ENCODE measurements at places on chromosomes 2 and 18. TPM values are rescaled to one million over a fixed set of nuclear protein-coding genes. Genes with fewer than 3 reads are reported as not detected.

DNA sequence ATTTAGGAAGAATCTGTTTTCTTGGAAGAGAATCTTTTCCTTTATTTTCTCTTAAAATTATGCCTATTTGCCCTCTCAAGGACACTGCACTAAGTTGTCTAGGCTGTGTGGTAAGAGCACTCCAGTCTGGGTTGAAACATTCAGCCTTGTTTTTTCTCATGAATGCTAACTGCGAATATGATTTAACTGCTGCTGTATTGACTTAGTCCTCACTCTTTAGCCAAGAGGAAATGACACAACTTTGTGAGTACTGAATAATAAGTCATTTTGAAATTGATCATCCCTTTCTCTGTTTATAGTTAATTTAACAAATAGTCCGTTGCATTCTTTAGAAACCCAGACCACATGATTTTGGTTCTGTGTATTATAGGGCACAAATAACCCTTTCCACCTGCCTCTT lies 4.5 kb upstream of the RND3 start:
- no peak for DNase-seq

CNDP1 gene
- 0.16 TPM for total RNA-seq

GRCh38 chr2:197939787-197940186 lies 135.4 kb downstream of the PLCL1 start:
- DNase-seq: no peak

AQP12A gene
- not detected for total RNA-seq

- no peak for DNase-seq
Observed at GRCh38 chr2:240647503-240648154, 22.3 kb downstream of the GPR35 start.

DNA sequence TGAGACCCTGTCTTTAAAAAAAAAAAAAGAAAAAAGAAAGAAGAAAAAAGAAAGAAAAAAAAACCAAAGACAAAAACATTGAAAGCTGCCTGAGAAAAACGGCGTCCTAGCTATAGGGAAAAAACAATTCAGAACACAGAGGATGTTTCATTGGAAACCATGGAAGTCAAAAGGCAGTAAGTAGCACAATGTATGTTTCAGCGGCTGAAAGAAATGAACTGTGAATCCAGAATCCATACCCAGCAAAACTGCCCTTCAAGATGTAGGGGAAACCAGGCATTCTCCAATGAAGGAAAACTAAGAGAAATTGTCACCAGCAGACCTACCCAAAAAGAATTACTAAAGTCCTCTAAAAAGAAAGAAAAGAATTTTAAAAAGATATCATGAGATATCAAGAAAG lies 27.6 kb downstream of the EVA1A start:
- DNase-seq: no peak

ABCB11 gene
- not detected for total RNA-seq

DNA sequence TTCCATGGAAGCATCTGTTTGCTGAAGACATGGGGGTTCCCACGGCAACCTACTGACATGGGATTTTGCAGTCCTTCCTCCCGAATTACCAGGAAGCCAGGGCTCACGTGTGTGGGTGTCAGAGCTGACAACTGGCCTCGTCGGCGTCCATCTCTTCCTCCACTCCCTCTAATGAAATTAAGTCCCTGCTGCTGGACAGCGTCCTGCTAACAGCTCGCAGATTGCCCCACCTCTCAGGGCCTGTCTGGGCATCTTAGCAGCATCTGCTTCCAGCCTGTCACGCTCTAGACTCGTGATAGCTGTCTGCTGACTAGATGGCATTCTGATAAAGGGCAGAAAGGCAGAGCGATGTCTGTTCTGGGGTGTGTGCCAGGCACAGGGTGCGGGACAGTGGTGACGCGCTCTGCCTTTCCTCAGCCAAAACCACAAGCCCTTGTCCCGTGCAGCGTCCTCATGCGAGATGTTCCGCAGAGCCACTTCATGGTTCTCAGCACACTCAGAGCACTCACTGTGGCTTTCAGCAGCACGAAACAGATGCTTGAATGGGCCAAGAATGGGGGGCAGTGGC lies 161.1 kb downstream of the ARL4C start:
- DNase-seq: peak; percentile 65

DNA sequence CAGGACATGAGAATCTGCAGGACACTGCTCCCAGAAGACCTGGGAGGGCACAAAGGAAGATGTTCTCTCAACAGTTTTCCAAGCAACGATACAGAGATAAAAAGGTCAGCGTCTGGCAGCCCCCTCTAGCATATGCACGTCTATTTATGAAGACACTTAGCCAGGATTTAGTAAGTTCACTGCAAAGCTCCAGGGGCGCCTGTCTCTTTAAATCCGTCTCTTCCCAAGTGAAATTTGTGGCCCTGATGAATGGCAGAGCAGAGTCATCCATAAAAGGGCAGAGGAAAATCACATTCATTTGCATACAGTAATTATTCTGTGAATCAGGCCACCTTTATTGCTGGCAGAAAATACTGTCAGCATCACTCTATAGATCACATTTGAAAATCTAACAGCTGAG lies 390.9 kb upstream of the SMIM21 start:
- no peak for DNase-seq

GRCh38 chr2:149832324-149832723 lies 244.7 kb upstream of the MMADHC start:
- no peak for DNase-seq

SRSF7 gene
- total RNA-seq: 258 TPM

GRCh38 chr2:160454070-160454797 lies 39.4 kb downstream of the RBMS1 start:
- DNase-seq: no peak

GRCh38 chr2:179991344-179991743 lies 15.8 kb downstream of the CWC22 start:
- DNase-seq: no peak

- no peak for DNase-seq
Observed at GRCh38 chr2:175435012-175435411, 253.5 kb upstream of the ATP5MC3 start.

DNA sequence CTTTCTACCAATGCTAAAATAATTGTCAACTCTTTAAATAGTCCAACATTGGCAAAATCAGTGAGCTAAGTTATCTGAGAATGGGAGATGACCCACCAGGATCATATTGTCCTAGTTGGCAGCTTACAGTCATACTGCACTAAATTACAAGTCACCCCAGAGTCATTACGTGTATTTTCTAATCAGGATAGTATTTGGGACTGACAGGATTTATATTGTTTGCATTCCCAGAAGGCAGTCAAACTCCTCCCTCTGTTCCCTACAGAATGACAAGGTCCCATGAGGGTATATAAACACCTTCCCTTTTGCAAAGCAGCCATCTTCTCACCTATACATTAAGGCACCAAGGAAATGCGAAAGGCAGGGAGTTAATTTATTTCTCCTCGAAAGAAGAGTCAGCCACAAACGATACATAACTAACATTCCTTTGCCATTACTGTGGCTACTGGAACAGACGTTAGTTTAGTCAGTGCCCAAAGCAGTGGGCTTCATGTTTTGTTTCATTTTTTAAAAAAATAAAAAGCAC lies 125.3 kb downstream of the ANTXR1 start:
- DNase-seq: no peak

GRCh38 chr2:224098481-224099230 lies 59.6 kb upstream of the SERPINE2 start:
- no peak for DNase-seq

DNA sequence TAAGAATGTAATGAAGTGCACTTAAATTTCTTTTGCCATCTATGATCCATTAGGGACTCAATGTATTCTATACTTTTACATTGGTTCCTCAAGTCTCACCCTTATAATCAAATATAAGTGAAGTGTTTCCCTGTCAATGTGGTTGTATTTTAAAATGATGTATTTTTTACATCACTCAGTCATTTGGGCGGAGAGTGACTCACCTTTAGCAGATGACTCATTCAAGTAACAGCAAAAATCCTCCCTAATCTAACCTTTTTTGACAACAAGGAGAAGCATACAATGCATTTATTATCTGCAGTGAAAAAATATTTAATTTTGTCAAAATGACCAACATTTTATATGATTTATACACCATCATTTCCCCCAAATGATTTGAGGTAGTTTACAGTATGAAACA lies 94.4 kb downstream of the FANCL start:
- DNase-seq: peak; percentile 17

- no peak for DNase-seq
Observed at GRCh38 chr18:63157293-63158011, 162.1 kb downstream of the BCL2 start.

GRCh38 chr2:26968001-26968400 lies 2.4 kb upstream of the MAPRE3 start:
- no peak for DNase-seq

DNA sequence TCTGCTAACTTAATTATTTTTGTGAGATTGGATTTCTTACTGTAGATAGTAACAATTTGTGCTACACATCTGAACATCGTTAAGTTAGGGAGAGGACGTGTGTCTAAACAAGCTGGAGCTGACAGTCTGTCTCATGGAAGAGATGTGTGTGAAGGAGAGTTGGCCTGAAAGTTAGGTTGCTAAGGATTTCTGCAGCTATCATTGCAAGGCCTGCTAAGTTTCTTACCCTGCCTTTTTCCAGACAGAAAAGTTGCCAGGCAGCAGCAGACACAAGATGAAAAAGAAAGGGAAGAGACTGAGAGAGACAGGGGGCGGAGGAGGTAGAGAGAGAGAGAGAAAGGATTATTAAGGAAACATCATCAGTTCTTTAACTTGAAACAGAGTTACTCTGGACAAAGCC lies 4.1 kb upstream of the LRP1B start:
- DNase-seq: no peak

C2orf92 gene
- total RNA-seq: 18.0 TPM

DNA sequence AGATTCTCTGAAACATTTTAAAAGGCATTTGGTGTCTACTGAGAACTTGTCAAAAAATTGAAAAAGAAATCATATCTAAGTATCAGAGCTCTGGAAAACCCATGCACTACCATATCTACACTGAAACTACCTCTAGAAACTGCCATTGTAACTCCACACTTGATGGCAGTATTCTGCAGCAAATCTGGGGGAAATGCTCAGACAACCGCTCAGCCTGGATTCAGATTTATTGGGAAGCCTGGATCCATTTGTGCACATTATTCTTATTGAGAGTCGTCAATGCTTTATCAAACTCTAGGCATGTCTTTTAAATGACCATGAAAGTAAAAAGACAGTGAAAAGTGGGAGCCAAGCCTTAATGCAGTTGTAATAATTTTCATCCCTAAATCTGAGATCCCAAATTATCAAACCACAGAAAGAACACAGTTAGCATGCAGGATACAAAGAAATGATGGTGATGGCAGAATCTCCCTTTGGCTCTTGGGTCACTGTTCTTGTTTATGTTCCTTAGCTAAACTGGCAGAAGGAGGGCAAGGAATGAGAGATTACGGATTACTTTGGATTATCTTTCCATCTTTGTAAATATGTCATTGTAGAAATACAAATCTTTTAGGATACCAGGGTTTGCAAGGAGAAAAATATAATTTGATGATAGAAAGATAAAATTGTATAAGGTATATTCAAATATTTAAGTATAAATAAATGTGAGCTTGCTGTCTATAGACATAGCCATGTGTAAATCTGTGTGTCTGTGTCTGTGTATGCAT lies 512.1 kb upstream of the SYT4 start:
- DNase-seq: no peak

- DNase-seq: no peak
Observed at GRCh38 chr2:197372592-197372991, 62.0 kb upstream of the ANKRD44 start.

DNA sequence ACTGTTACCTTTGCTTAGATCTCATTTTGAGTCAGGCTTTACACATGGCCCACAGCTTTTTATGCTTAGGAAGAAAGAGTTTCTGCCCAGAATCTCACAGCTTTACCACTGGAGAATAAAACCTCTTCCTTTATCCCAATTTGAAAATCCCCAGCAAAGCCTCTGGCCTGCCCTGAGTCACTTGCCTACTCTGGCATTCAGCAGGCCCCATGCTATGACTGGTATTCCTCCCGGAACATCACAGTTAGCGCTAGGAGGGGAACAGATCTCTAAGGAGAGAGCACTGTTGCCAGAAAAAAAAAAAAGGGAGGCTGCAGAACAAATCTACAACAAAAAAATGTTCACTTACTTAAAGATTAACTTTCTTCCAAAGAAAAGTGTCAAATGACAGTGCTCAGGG lies 152.9 kb upstream of the DNMT3A start:
- no peak for DNase-seq

DNA sequence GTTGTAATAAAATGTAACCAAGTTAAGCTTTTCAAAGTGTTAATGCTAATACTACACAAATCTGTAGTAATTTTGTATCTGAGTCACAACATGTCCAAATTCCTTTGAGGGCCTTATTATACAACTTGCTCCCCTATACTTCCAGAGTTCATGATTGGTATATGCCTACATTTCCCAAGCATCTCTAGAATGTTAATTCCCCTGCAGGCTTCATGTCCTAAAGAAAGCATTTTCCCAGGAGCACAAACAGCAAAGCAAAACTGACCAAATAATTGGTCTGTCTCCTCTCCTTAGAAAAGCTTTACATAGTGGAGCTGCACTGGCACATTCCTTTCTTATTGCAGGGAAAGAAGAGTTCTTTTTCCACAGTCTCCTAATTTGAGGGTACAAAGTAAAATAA lies 3.7 kb downstream of the ALS2 start:
- no peak for DNase-seq

DNA sequence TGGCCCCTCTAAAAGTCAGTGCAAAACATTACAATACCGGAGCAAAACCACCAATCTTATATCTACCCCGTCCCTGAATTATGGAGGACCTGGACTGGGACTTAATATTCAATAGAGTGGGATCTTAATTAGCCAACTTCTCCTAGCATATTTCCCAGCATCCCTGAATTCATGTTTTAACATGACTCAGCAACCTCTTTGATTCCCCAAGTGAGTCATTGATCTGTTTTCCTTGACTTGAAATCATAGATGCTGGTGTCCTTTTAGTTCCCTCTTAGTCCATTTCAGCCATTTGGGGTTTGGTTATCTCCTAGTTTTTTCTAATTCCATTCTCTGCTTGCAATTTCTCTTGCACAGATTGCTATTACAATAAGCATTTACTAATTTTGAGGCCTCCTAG lies 677.7 kb upstream of the CELF4 start:
- DNase-seq: no peak

ARL4C gene
- 52.9 TPM for total RNA-seq

DNER gene
- not detected for total RNA-seq

DNA sequence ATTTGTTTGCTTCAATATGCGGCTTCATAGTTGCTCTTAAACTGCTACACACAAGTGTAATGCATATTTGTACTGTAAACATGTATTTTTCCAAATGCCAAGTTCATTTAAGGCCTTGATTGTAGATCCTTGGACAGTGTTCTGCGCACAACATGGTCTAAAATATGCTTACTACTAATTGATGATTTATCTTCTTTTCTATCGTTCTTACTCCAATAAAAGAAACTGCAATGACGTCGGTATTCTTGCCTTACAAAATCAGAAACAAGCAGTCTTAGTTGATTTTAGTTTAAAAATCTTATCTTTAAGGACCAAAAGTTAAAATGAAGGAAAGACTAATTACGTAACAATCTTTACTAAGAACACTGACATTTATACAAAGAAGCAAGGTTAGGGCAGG lies 224.3 kb upstream of the SMAD7 start:
- DNase-seq: no peak

SERPINB2 gene
- not detected for total RNA-seq

GRCh38 chr2:196344397-196344796 lies 173.0 kb upstream of the STK17B start:
- DNase-seq: no peak

METTL8 gene
- total RNA-seq: 25.6 TPM
